ENCODE measurements at places on chromosomes 7 and 10. TPM values are rescaled to one million over a fixed set of nuclear protein-coding genes. Genes with fewer than 3 reads are reported as not detected.

Gene POM121
- 53.2 TPM for total RNA-seq

Gene CDC14C
- total RNA-seq, result 0.22 TPM

Gene UPK3B
- 4.7 TPM for total RNA-seq

Gene GATA3
- total RNA-seq, result 2.7 TPM

All from progenitor cell of endocrine pancreas (in vitro differentiated cells).